ENCODE measurements at places on chromosomes 16 and 17.

DNA sequence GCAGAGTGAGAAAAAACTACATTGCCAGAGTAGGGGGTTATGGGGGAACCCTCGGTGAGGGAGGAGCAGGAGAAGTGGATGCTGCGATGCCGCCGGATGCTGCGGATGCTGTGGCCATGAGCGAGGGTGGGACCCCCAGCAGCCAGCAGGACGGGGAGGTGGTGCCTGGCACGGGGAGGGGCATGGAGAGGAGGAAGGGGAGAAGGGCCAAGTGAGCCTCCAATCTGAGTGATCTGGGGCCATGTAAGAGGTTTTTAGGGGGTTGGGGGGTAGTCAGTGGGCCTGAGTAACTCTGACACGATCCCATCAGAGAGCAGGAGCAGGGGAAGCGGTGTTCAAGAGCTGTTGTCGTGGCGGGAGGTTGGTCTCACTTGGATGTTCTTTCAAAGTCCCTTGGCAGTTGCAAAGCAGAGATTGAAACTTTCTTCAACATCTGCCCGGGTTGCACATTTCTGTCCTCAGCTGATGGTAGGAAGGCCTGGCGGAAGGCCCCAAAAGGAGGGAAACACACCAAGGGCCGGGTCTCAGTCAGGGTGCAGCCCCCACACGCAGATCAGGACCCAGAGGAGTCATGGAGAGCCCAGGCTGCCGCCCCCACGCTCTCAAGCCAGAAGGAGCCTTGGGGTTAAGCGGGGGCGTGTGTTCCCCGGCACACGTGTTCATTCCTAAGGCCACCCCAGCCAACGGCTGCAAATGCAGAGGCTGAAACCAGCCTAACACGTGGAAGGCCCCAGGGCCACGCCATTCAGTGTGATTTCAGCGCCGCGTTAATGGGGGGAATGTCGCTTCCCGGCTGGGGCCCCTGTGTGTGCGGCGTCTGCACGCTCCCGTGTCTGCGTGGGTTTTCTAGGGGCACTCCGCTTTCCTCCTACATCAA, 81.7 kb downstream of the ZDHHC7 start:
- DNase-seq, result no peak

GRCh38 chr16:50457423-50457822, 88.6 kb upstream of the BRD7 start:
- DNase-seq, result no peak

DNA sequence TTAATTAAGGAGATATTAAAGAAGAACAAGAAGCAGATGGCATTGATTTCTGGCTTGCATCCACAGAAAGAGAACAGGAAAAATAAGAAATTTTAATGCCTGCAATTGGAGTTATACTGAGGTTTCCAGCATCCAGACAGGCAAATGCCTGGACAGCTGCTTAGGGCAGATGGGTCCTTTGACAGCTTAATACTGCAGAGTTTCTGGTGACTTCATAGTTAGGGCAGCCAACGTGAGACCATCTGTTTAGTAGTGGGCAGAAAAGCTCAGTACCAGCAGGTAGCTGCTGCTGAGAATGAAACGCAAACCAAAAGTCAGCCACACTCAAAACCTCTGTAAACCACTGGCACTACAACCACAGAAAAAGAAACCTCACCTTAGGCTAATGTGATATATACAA, 109.8 kb downstream of the CDK5R1 start:
- no peak for DNase-seq

DNA sequence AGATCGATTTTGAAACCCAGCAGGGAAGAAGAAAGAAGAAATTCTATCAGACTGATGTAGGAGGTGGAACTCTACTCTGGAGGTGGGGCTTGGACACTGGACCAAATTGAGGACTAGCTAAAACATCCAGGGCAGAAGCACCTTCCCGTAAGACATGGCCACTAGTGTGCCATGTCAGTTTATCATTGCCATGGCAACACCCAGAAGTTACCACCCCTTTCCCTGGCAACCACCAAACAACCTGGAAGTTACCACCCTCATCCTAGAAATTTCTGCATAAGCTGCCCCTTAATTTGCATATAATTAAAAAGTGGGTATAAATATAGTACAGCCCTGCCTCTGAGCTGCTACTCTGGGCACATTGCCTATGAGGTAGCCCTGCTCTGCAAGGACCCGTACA, 66.7 kb downstream of the NACA2 start:
- no peak for DNase-seq

DNA sequence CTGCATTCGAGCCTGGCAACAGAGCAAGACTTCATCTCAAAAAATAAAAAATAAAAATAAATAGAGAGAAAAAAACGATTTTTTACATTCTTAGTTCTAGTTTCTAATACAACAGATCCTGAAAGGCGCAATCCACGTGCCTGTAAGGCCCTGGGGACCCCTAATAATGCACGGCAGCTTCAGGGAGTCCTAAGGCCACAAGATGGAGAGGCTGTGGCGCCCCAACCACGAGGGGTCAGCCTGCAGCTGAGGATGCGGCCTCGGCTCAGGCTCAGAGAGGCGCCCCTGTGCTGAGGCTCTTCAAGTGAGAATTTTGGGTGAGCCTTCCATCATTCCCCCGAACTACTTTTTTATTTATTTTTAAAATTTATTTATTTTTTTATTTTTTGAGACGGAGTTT, 10.9 kb downstream of the P4HB start:
- no peak for DNase-seq

GRCh38 chr17:41943492-41943891, 13.1 kb downstream of the ODAD4 start:
- no peak for DNase-seq

DNA sequence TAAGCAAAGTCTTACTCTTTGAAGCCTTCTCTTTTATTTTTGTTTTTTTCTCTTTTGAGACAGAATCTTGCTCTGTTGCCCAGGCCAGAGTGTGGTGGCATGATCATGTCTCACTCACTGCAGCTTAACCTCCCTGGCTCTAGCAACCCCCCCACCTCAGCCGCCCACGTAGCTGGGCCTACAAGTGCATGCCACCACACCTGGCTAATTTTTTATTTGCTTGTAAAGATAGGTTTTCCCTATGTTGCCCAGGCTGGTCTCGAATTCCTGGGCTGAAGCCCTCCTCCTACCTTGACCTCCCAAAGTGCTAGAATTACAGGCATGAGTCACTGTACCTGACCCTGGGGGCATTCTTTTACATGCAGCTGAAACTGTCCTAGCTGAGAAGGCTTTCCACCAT, 154.7 kb downstream of the PRKCB start:
- no peak for DNase-seq

DNA sequence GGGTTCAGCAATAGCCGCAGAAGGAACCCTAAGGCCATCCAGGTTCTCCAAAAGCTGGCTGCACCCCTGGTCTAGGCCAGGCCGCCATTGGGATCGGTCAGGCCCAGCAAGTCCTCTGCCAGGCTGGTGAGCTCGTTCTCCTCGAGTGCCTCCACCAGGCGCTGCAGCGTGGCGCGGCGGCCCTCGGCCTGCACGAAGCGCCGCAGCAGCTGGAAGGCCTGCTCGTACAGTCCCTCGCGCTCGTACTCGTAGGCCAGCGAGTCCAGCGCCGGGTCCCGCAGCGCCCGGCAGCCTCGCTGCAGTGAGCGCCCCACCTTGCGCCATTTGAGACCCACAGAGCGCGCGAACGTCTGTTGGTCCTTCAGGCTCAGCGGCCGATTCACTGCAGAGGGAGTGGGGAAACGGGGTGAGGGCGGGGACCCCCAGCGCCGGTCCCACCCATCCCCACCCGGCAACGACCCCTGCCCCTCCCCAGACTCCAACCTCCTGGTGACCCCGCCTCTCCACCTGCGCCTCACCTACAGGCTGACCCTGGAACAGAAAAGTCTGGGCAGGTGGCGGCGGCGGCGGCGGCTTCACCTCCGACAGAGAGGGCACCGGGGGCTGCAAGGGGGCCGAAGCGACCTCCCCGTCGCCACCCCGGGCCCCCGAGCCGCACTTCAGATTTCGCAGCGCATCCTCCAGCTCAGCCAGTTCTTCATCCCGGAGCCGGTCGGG, 3.9 kb upstream of the B3GNT9 start:
- DNase-seq, result no peak

DNA sequence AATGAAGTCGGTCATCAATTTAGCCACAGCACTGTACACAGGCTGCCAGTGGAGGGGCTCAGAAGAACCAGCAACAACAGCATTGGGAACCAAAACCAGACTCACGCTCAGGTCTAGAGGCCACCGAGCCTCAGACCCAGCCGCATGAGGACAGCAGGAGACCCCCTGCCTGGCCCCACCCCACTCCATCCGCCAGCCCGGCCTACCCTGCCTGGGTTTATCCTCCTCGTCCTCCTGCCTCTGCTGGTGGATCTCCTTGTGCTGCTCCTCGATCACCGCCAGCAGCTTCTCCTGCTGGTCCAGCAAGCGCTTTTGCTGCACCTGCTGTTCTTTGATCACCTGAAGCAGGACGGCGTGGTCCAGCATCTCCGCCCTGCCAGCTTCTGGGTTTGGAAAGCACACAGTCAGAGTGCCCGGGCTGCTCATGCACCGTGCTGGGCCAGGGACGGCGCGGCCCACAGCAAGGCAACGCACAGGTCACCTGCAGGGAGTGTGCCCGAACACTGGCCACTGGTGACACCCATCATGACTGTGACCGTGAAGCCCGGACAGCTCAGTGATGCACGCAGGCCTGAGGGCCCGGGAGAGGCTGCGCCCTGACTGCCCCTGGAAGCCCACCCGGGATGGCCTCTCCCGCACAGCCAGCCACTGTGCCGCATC, 7.7 kb downstream of the NDUFAF8 start:
- no peak for DNase-seq

DNA sequence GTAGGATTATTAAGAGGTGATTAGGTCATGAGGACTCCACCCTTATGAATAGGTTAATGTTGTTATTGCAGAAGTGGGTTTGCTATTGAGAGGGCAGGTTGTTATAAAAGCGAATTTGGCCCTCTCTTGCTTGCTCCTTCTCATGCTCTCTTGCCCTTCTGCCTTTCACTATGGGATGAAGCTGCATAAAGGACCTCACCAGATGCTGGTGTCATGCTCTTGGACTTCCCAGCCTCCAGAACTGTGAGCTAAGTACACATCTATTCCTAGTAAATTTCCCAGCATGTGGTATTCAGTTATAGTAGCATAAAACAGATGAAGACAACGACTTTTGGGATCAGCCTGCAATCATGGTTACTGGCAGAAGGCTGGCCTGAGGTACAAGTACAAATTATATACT, 41.4 kb upstream of the FBXO47 start:
- DNase-seq, result no peak

GRCh38 chr17:37823996-37824395, 79.1 kb upstream of the HNF1B start:
- no peak for DNase-seq

DNA sequence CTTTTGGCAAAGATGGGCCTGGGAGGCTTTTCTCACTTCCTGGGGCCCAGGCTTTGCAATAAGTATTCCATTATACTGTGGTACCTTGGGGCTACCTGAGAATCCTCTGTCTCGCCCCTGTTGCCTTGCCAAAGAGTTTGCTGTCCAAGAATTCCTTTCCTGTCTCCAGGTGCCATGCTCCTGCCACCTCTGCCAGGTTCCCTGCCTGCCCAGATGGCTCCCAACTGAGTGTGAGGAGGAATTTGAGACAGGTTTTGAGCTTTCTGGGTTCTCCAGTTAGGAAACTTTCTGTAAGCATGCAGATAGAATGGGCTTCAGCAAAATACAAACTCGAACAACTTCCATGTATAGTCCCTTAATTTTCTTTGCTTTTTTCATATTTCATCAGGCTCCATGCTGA, 5.8 kb downstream of the MAPT start:
- DNase-seq, result no peak

DNA sequence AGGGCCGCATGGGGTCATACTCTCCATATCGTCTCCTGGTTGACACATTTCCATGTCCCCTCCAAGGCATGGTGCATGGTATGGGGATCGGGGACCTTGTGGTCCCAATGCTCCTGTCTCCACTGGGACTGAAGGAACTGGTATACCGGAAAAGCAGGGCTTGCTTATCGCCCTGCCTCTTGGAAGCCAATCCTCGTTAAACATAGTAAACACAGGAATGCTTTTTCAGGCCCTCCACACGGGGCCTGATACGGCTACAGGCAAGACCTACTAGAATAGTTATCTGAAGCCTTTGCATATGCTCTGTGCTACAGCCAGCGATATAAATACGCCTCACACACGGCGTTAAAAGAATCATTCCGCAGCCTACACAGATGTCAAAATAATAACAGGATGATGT, 159.5 kb downstream of the SHISA9 start:
- no peak for DNase-seq

- no peak for DNase-seq
Observed at GRCh38 chr16:58853854-58854791, 120.0 kb upstream of the GOT2 start.

DNA sequence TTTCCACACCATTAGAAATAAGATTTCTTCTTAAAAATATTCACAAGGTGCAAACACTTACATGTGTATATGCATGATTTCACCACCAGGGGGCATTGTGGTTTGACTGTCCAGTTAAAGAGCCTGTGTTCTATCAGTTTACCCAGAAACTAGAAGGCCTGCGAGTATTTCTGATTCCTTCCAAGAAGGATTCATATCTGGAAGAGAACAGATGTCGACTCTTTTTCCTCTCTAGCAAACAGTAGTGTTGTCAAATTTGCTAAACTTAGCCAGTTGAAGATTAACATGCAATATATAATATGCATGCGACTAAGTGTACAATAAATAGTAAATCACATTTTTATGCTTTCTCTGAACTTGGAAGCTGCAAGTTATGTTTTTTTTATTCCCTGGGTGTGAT, 404.1 kb downstream of the WWOX start:
- peak; percentile 75 for DNase-seq

- DNase-seq, result no peak
Observed at GRCh38 chr17:39569126-39569525, 38.6 kb downstream of the NEUROD2 start.

DNA sequence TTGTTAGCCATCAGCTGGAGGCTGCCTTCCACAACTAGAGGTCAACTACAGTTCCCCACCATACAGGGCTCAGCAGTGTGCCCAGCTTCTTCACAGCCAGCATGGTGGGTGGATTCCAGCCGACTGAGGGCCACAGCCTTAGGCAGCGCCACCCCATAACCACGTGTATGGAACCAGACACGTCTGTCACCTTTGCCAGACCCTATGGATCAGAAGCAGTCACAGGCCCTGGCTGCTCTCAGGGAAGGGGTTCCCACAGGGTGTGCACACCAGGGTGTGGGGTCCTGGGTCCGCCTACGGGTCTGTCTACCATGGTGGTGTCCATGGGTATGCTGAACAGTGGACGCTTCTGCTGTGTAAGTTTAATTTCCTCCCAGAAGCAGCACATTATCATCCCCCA, 265.0 kb upstream of the FOXF1 start:
- no peak for DNase-seq

- no peak for DNase-seq
Observed at GRCh38 chr17:49977463-49978389, 8.7 kb downstream of the DLX4 start.
